ENCODE measurements at places on chromosomes 16 and 17.

- H3K27me3 ChIP-seq = no peaks in the 10 kb centered on the region
- peak overlapping the region; percentile 90 for H3K27ac ChIP-seq
- peak overlapping the region; percentile 83 for H3K4me3 ChIP-seq
- peaks cover 39% of the 10 kb centered on the region for H3K36me3 ChIP-seq
Measured at GRCh38 chr16:70250748-70251628, 752 bp downstream of the EXOSC6 start.

DNA sequence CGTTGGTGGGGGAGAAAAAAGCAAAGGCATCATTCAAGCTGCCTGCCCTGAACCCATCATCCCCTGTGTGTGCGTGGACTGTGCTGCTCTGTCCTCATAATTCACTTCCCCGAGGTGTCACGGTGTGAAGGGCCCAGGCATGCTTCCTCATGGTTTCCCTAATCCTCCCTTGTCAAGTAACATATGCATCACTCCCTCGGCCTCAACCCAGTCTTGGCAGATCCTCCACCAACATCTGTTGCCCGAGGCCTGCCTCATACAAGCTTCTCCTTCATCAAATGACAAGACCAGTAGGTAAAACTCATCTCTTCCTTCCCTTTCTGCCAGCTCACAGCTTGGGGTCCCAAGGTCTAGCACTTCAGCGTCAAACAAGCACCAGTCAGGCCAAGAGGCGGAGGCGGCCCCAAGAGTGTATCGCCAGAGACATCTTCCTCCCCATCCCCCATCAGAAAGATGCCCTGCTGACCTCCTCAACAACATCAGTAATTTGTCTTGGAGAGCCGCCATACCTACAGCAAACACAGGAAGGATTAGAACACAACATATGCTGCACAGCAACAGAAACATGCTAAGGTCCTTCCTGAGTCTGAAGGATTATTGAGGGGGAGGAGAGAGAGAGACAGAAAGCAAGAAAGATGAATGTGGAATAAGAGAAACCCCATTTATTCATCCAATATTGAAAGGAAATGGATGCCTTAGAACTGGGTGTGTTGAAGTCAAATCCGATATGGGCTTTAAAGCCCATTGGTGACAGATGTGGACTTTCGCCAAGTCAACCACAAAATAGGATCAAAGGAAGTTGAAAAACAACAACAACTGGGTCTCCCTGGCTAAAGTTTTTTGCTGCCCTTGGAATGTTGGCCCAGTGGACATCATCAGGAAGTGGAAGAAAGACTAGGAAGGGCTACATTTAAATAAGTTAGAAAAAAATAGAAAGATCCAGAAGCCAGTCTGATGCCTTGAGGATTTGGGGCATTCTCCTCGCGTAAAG lies 38.4 kb downstream of the SOX9 start:
- H3K4me3 ChIP-seq = no peak overlapping the region
- no peak overlapping the region for H3K27ac ChIP-seq
- no peaks in the 10 kb centered on the region for H3K36me3 ChIP-seq
- no peaks in the 10 kb centered on the region for H3K27me3 ChIP-seq
- peak; percentile 23 for DNase-seq

GRCh38 chr17:31492880-31493655 lies 101.6 kb downstream of the RAB11FIP4 start:
- peaks cover 83% of the 10 kb centered on the region for H3K4me1 ChIP-seq
- H3K36me3 ChIP-seq = peaks cover 4% of the 10 kb centered on the region
- DNase-seq = no peak
- no peaks in the 10 kb centered on the region for H3K27me3 ChIP-seq
- H3K27ac ChIP-seq = peak overlapping the region; percentile 8

- DNase-seq = no peak
- H3K27me3 ChIP-seq = peaks cover 16% of the 10 kb centered on the region
- H3K4me3 ChIP-seq = no peak overlapping the region
- no peaks in the 10 kb centered on the region for H3K4me1 ChIP-seq
- H3K36me3 ChIP-seq = no peaks in the 10 kb centered on the region
Measured at GRCh38 chr17:58763263-58763662, 7.6 kb downstream of the PPM1E start.

- H3K27me3 ChIP-seq = no peaks in the 10 kb centered on the region
- H3K4me1 ChIP-seq = peaks cover 76% of the 10 kb centered on the region
- no peak for DNase-seq
- H3K36me3 ChIP-seq = no peaks in the 10 kb centered on the region
Measured at GRCh38 chr16:2030036-2030435, 3.3 kb downstream of the NHERF2 start.

- peak overlapping the region; percentile 20 for H3K4me3 ChIP-seq
- peaks cover 54% of the 10 kb centered on the region for H3K27me3 ChIP-seq
- H3K4me1 ChIP-seq = no peaks in the 10 kb centered on the region
- DNase-seq = no peak
Measured at GRCh38 chr16:84312783-84313382, 18.2 kb downstream of the WFDC1 start.

DNA sequence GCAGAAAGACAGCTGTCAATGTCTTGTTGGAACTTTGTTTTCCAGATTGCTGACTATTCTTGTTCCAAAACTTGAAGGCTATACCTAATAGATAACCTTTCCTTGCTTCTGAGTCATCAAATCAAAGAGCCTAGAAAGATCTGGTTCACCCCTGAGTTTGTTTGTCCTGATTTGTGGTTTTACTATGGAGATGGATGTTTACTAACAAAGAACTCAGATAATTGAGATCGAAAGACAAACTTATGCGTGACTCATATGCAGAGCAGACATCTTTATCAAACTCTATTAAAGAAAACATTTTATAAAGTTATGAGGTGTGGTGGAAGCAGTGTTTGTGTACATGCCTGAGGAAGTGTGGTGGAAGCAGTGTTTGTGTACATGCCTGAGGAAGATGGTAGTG lies 311.1 kb upstream of the TBX2 start:
- H3K27ac ChIP-seq = no peak overlapping the region
- H3K36me3 ChIP-seq = no peaks in the 10 kb centered on the region
- H3K4me3 ChIP-seq = no peak overlapping the region
- H3K4me1 ChIP-seq = peaks cover 11% of the 10 kb centered on the region

- H3K36me3 ChIP-seq = 0 out of 3 replicates have a peak, but pooled peaks cover 7% of the 10 kb centered on the region
- H3K27me3 ChIP-seq = no peaks in the 10 kb centered on the region
- no peak for DNase-seq
Measured at GRCh38 chr17:68133346-68134045, 98.0 kb downstream of the KPNA2 start.

- H3K27ac ChIP-seq = no peak overlapping the region
- peaks cover 8% of the 10 kb centered on the region for H3K27me3 ChIP-seq
- H3K4me1 ChIP-seq = no peaks in the 10 kb centered on the region
- H3K4me3 ChIP-seq = no peak overlapping the region
- no peak for DNase-seq
Measured at GRCh38 chr17:48543107-48543853, 1.6 kb downstream of the HOXB2 start.

GRCh38 chr17:63976702-63977101 lies 4.0 kb upstream of the SCN4A start:
- no peak for DNase-seq
- H3K36me3 ChIP-seq = no peaks in the 10 kb centered on the region
- H3K4me3 ChIP-seq = no peak overlapping the region
- no peak overlapping the region for H3K27ac ChIP-seq

Data from HepG2 (cell line).